ENCODE measurements at places on chromosomes 7 and 10. TPM values are rescaled to one million over a fixed set of nuclear protein-coding genes. Genes with fewer than 3 reads are reported as not detected.

Gene CCZ1B
- total RNA-seq = 54.7 TPM

Gene NOLC1
- total RNA-seq = 30.2 TPM

Gene CRHR2
- not detected for total RNA-seq

Gene HOXA5
- 16.2 TPM for total RNA-seq

DNA sequence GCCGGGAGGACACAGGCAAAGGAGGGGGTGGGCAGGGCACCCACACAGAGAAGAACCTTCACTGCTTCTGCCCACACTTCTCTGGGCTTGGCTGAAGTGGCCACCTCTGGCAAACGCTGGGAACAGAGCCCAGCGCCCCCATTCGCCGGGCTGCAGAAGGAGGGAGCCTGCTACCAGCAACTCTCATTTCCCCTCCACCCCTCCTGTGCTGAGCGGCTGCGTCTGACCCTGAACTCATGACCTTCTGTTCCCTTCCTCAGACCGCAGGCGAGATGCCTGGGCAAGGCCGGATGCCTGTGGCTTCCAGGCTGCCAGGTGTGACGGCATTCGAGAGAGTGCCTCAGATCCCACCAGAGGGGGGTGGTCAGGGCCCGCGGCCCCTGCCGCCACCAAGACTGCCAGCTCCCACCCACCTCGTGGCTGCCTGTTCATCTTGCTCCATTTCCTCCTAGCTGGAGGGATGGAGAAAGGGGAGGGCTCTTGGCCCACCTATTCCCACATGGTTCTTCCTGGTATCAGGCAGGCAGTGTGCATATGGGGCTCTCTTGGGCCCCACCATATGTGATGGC lies 19.8 kb downstream of the DNAJB12 start:
- peak; percentile 89 for DNase-seq

GRCh38 chr7:69002416-69002815 lies 595.9 kb upstream of the AUTS2 start:
- no peak for DNase-seq

GRCh38 chr7:138137423-138138171 lies 61.3 kb downstream of the AKR1D1 start:
- no peak for DNase-seq

DNA sequence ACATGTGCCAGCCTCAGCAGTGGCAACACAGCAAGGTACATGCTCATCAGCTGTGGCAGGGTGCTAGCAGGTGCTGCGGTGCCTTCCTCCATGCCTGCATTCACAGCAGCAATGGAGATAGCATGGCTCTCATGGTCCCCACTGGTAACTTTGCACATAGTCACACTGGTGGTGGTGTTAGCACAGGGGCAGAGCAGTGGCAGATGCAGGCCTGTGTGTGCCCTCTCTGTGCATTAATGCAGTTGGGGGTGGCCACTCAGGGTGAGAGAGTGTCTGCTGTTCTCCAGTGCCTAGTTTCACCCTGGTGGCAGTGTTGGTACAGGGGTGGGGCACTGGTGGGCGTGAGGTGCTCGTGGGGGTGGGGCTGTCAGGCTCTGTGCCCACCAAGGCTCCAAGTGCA lies 17.7 kb upstream of the PPP1R3A start:
- no peak for DNase-seq

DNA sequence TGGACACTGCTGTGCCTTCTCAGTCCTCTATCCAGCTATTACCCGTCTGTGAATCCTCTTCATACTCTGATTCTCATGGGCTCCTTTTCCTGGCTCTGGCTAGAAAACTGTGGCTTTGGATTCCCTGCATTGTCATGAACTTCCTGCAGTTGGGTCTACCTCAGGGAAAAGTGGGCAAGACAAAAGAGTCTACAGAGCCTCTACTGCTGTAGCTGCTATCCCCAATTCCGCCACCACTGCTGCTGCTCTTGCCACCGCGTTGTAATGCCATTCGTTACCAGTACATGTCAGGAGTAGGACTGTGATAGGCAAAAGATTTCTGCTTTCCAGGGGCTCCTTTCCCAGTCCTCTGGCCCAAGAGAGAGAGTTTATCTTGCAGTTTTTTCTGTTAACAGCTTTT lies 23.9 kb upstream of the PPP1R17 start:
- no peak for DNase-seq

Data from left colon (tissue), 2 donors.